Large intestine (tissue), 12 donors: ENCODE measurements at places on chromosomes 3 and 15. TPM values are rescaled to one million over a fixed set of nuclear protein-coding genes. Genes with fewer than 3 reads are reported as not detected.
A peak's percentile ranks its signal among the peaks of the same experiment; 100 is the strongest.

- no peak for DNase-seq
These were observed 27.3 kb downstream of the CD276 start for GRCh38 chr15:73711526-73711925.

- no peak for DNase-seq
These were observed 521.1 kb downstream of the NR2F2 start for GRCh38 chr15:96851613-96852012.

DNA sequence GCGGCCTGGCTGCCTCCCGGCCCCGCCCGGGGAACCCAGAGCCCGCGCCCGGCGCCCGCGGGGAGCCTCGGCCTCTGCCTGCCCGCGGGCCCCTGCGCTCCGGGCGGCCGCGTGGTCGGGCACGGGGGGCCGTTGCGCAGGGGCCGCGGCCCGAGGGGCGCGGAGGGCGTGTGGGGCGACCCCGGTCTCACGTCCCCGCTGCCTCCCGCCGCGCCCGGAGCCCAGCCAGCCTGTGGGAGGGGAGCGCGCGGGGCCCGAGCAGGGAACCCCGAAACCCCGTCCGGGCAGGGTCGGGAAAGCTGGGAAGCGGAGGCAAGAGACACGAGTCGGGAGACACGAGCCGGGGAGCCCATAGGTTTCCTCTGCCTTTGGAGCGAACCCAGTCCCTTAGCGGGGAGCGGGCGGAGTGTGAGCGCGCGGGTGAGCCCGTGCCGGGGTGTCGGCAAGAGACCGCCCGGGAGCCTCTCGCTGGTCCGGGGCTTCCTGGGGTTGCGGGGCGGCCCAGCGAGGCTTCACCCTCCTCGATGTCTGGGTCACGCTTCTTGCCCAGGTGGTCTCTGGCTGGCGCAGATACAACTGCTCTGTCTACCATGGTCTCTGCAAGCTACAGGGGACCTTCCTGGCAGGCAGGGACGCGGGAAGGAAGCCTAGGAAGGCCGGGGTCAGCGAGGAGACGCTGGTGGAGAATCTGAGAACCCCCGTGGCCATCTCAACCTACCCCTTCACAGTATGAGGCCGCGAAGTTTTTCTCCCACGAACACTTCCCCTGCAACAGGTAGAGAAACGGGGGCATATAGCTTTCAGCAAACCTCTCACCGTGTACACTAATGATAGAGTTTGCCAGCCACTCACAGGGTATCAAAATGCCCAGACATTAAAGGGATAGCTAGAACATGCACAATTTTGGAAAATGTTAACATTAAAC lies 586 bp downstream of the LRRK1 start:
- no peak for DNase-seq

DNA sequence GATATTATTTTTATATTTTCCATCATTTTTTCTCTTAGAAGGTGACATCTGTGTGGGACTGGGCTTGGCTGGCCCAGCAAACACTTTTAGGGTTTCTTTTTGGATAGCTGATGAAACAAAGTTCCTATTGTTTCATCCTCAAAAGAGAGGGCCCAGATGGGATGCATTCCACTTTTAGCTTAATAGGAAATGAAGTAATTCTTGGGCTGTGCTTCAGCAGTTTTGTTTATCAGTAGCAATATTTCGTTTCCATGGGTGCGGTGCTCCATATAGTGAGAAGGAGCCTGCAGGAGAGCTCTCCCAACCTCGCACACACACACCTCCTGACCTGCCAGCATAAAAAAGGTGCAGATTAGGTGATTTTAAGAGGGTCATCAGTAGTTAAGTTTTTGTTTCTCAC lies 147.5 kb downstream of the AKAP13 start:
- peak; percentile 61 for DNase-seq

- no peak for DNase-seq
These were observed 106.3 kb downstream of the STAG1 start for GRCh38 chr3:136645915-136646314.

DNA sequence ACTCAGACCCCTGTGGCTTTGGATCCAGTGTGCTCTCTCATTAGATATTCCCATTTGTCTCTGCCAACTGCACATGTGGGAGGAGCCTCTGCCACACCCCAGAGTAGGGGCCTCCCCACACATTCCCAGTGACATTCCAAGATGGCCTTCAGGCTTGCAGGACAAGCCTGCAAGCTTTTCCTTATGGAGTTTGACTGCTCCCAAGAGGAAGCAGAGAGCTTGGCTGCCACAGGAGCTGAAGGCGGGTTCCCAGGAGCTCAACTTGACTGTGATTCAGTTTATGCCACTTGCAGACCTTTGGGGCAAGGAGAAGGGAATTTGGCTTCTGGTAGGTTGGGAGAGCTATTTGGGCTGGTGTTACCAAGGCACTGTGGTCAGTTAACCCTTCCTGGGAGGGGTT lies 22.5 kb upstream of the EPHB1 start:
- no peak for DNase-seq

APH1B gene
- polyA plus RNA-seq, result 17.6 TPM

DUOXA2 gene
- not detected for polyA plus RNA-seq
